NCI-H748 treated with DMSO at 0.1 percent for 48 hours (cell line): ENCODE measurements at places on chromosomes 3 and 15.

GRCh38 chr3:158489181-158489580 is 81.8 kb upstream of the MLF1 start:
- DNase-seq, result no peak

DNA sequence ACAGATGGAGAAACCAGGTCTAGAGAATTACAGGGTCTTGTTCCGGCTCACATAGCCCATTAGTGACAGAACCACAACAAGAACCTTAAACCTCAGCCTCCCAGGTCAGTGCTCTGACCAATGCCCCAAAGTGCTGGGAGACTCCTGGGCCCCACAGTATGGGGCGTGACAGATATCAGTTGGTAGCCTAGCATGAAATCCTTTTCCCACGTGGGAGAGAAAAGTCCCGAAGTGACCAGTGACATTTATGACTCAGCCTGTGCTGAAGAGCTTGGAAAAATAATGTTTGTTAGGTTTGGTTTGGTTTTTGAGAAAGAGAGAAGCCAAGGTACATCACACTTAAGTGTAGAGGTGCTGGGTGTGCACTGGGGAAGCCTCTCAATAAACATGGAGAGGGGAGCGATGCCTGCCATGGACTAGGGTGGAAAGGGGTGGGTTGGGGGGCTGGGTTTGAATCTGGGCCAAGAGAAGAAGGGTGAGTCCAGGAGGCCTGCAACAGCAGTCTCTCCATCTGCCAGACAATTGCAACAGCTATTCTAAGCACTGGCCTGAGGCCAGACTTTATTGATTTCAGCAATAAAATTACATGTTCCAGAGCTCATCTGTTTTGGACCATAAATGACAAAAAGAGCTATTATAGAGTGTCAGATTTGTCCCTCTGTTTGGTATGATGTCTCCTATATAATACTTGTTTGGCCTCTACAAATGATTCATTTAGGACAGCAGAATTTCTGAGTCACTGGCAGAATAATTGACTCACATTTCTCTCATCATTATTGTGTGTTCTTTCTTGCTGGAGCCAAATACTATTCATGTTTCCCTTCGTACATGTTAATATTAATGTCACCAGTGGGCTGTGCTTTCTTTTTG is 43.4 kb downstream of the C2CD4A start:
- peak; percentile 85 for DNase-seq

GRCh38 chr15:66883284-66883911 is 181.4 kb downstream of the SMAD6 start:
- no peak for DNase-seq

GRCh38 chr3:16364323-16364722 is 99.3 kb downstream of the OXNAD1 start:
- no peak for DNase-seq

GRCh38 chr3:174198199-174198598 is 660.9 kb upstream of the NAALADL2 start:
- DNase-seq, result peak; percentile 4

GRCh38 chr15:44606740-44607139 is 56.7 kb downstream of the SPG11 start:
- DNase-seq, result no peak

DNA sequence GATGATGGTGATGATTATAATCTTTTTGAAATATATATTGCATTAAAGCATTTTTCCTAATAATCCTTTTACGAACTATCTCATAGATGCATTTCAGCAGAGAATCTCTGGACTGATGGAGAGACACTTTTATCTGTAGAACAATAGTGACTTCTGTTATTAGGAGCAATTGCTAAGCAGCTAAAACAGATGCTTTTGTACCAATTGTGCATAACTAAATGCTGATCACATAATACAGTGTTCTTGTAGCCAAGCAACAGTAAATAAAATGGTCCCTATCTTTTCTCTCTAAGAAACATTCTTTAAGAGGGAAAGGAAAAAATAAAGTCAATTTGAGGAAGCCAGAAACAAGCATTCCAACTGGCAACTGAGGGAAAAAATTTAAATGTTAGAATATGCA is 405.8 kb upstream of the GOLIM4 start:
- DNase-seq, result no peak

DNA sequence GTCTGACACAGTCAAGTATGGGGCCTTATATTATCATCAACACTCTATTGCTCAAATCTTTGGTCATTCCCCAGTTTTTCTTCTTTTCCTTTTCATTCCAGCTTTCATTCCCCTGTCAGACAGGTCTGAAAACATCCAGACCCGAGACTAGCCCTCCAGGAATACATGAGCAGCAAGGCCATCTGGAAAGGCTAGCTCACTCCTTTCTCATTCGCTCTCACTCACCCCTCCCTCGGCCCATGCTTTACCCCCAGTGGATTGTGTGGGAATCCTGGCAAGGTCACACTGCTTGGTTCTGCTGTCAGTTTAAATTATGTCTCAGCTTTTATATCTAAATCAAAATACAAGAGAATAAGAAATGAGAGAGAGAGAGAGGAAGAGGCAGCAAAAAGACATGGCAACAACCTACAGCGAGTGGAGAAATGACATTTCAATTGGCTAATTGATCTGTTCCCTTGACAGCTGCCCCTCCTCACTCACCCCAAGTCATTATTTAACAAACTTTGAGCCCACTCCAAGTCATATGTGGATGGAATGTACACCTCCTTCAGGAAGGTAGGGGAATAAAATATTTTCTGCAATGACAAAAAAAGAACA is 962.2 kb downstream of the TUSC7 start:
- DNase-seq, result no peak

DNA sequence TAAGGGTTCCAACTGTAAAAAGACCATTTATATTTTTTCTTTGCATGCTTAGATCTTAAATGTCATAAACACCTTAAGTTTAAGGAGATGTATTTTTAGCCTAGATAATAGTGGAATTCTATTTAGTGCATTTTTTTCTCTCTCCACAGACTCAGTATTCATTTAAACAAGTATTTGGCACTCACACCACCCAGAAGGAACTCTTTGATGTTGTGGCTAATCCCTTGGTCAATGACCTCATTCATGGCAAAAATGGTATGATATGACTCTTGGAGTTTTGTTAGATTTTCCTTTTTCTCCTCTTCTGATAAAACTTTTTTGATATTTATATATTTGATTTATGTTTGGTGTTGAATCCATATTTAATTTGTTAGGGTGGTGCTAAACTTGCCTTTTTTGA is 7.3 kb downstream of the KIF23 start:
- no peak for DNase-seq

- DNase-seq, result no peak
Measured at GRCh38 chr3:52456169-52456799, 880 bp downstream of the NISCH start.

GRCh38 chr15:68384451-68385239 is 47.3 kb downstream of the ITGA11 start:
- no peak for DNase-seq

GRCh38 chr3:45964139-45964538 is 20.9 kb downstream of the CXCR6 start:
- no peak for DNase-seq

DNA sequence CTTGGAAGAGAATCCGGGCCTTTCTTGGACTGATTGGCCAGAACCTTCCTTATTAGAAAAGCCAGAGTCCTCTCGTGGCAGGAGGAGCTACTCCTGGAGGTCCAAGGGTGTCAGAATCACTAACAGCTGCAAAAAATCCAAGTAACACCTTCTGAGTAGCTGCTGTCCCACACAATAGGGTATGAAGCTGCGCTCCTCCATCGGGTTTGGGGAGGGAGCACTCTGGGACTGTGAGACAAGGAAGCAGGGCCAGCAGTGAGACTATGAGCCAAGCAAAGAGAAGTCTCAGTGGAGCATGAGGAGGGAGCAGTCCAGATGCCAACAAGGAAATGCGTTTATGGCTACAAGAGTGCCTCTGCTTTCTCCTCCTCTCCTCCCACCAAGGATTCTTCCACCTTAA is 21.7 kb downstream of the SEMA3G start:
- DNase-seq, result no peak

- no peak for DNase-seq
Measured at GRCh38 chr15:39198044-39199000, 382.6 kb upstream of the THBS1 start.

GRCh38 chr3:197368330-197368729 is 69.9 kb upstream of the DLG1 start:
- no peak for DNase-seq

GRCh38 chr15:63299943-63300575 is 22.7 kb downstream of the APH1B start:
- no peak for DNase-seq

- DNase-seq, result peak; percentile 77
Measured at GRCh38 chr3:54353946-54354345, 231.6 kb downstream of the CACNA2D3 start.

DNA sequence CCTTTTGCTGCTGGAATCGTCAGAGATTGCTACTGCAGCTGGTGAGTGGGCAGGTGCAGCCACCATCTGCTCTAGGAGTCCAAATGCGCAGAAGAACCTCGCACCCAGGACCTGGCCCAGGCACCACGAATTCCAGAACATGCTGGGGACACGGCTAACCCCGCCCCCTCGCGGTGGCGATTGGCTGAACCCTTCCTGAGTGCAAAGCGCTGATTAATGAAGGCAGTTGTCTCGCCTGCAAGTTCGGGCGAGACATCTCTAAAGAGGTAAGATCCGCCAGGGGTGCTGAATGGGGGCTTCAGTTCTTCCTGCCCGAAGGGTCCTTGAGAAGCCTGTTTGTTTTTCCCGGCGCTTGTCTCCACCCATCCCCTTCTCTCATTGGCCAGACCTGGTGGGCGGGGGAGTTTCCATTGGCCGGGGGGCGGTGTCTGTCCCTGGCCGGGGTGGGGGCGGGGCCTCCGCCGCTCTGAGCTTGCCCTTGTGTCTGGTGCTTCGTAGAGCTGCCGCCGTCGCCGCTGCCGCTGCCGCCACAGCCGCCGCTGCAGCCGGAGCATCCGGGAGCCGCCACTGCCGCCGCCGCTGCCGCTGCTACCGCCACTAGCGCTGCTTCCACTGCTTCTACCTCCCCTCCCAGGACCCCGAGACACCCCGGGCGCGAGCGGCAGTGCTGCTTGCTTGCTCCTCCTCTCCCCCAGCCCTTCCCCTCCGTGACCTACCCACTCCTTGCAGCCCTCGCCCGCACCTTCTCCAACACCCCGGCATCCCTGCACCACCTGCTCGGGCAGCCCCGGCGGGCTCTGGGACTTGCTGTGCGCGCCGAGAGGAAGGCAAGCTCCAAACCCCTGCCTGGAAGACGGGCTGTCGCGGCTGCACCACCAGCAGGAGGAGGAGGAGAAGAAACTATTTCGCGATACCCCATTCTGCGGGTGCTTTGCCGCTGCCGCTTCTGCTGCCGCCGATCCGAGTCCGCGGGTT is at the start of gene CADM2:
Gene CADM2 (plus strand): TSS at position 495 of the 975 bp plus-strand sequence.
- DNase-seq, result peak; percentile 65

- DNase-seq, result no peak
Measured at GRCh38 chr15:94965593-94965992, 734.2 kb downstream of the MCTP2 start.

GRCh38 chr3:12588039-12589009 is 31.4 kb downstream of the MKRN2 start:
- peak; percentile 38 for DNase-seq

- no peak for DNase-seq
Measured at GRCh38 chr3:44952689-44953088, 23.3 kb downstream of the ZDHHC3 start.

DNA sequence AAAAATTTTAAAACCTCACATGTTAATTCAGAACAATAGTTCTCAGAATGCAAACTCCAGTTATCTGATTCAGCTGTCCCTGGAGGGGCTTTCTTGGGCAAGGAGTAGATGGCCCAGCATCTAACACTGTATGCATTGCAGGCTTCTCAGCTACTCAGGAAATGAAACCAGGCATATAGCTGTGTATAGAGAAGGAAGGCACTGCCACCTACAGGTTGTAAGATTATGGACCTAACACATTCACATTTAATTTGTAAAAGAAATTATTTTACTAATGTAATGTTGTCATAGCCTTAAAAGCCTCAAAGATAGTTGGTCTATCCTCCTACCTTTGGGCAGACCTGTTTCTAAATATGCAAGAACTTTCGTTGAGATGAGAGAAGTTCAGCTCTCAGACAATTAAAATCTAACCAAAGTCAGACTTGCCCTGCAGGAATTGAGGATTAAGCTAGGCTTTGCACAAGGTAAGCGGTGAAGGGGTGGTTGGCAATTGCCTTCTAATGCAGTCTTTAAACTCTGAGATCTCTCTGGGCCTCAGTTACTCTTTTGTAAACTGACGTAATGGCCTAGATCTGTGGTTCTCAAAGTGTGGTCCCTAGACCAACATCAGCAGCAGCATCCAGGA is 132.8 kb upstream of the SLC24A5 start:
- DNase-seq, result peak; percentile 44

DNA sequence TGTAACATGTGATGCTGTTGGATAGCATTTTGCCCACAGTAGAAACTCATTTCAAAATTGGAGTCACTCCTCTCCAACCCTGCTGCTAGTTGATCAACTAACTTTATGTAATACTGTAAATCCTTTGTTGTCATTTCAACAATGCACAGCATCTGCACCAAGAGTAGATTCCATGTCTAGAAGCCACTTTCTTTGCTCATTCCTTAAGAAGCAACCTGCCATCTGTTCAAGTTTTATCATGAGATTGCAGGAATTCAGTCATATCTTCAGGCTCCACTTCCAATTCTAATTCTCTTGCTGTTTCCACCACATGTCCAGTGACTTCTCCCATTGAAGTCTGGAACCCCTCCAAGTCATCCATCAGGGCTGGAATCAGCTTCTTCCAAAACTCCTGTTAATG is 42.9 kb downstream of the AKAP13 start:
- no peak for DNase-seq

GRCh38 chr3:95387242-95388021 is 1324.6 kb downstream of the NSUN3 start:
- DNase-seq, result no peak

DNA sequence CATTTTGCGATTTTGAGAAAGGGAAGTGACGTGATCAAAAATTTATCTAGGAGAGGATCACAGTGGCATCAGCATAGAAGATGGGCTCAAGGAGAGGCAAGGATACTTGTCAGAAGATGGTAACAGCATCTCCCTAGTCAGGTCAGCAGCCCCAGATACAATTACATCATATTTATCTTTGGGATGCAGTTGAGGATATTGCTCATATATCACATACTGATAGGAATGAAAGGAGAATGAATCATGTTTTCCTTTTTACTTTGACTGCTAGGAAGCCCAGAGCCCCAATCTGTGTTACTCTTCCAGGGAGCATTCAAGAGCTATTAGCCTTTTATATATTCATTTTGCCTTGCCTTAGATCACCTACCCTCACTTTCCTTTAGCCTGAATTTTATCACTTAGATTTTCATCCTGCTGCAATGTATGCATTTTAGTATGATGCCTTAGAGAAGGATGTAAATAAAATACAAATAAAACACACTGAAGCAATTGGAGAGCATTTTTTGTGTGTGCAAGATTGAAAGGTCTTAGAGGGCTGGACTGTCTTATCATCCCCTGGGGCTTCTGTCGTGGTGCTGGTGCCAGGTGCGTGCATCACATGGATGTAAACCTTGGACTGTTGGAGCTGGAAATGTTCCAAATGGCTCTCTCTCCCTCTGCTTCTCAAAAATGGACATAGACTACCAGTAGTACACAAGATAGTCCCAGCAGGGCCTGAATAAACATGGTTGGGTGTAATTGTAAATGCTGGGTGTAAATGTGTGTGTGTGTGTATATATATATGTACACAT is 40.3 kb downstream of the CORO2B start:
- DNase-seq, result peak; percentile 45

GRCh38 chr3:58520403-58521335 is 16.3 kb downstream of the ACOX2 start:
- DNase-seq, result no peak
